T-helper 17 cell (primary cell): ENCODE measurements at places on chromosomes 3 and 15.

DNA sequence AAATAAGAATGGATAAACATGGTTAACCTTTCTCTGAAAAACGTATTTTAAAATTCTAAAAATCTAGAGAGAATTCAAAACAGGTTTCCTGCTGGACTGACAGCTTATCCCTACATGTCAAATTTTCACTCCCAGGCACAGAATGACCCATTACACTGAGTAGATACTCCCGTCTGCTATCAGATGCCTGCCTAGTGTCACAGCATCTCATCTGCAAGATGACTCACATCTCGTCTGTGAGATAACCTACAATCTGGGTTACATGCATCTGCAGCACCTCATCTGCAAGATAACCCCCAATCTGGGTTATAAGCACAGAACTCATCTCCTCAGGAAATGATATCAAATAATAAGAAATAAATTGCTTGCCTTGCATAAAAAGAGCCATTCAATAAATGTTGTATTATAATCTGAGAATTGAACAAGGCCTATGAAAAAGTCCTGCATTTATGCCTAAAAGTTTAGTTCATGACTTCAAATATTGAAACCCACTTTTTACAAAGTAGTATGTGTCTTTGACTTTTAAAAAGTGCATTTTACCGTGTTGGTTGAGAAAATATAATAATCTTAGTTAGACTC lies 188.3 kb upstream of the THBS1 start:
- DNase-seq, result no peak

DNA sequence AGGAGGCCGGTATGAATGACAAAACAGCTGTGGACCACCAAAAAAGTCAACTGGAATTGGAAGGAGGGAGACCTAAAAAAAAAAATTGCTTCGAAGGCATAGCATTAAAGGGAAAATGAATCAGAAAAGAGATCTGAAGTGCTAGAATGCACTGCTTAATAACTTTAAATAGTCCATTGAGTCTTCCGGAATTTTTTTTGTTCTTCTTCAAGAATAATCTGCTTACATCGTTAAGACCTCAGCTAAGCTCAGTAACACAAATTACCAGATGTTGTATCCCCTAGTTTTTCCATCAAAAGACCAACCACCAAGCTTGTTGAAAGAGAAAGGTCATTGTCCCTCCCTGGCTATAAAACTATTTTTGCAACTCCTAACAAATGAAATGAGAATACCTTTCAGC lies 560.5 kb downstream of the NR2F2 start:
- no peak for DNase-seq

DNA sequence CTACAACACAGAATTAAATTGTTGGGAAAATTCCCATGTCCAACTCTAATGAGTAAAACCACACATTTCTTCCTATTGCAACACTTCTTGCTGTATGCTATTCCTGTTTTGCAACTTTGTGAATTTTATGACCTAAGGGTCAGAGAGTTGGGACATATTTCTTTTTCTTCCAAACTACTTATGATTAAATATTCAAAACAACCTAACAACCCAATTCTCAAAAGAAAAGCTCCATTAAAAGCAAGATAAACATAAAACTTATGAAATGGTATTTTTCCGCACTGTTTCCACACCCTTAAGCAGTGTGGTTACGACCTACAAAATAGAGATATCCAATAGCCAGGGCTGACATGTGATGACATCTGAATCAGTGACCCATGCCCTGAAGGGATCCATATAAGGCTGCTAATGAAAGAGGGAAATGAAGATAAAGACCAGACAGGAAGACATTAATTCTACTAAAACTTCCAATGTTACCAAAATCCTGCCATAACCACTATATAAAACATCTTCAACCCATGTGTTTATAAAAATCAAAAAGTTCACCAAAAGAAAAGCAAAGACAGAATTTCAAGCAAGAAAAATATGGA lies 45.6 kb downstream of the DMXL2 start:
- no peak for DNase-seq

- DNase-seq, result no peak
These were observed 7.2 kb upstream of the MFGE8 start for GRCh38 chr15:88920186-88920891.

DNA sequence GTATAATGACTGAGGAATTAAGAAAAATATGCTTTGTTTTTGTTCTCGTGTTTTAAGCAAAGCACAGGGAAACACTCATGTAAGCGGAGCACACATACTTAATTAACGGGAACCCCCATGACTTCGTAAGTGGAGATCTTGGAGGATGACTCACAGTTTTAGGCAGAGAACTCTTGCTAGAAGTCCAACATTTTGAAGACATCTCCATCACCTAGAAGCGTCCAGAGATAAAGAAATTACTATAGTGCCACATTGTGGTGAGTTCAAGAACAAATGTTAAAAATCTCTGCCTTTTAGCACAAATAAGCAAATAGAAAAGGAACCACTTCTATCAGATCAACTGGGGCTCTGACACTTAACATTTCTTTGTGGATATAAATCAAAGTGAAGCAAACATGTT lies 194.1 kb upstream of the ARHGEF26 start:
- DNase-seq, result no peak

- DNase-seq, result no peak
These were observed 183.8 kb upstream of the THBS1 start for GRCh38 chr15:39396979-39397615.

DNA sequence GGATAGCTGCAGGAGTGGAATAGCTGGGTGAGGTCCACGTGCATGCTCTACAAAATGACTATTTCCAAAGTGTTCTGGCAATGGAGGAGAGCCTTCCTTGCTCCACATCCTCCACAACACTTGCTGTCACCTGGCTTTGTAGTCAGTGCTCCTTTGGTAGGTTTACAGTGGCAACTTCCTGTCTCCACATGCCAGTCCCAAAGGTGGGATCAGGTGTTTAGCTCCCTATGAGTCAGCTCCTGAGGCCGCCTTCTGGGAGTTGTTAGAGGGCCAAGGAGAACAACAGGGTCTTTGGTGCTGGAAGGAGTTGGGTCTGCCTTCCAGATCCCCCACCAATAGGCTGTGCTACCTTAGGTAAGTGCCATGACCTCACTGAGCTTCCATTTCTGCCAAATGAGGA lies 15.3 kb upstream of the LIMD1 start:
- no peak for DNase-seq

DNA sequence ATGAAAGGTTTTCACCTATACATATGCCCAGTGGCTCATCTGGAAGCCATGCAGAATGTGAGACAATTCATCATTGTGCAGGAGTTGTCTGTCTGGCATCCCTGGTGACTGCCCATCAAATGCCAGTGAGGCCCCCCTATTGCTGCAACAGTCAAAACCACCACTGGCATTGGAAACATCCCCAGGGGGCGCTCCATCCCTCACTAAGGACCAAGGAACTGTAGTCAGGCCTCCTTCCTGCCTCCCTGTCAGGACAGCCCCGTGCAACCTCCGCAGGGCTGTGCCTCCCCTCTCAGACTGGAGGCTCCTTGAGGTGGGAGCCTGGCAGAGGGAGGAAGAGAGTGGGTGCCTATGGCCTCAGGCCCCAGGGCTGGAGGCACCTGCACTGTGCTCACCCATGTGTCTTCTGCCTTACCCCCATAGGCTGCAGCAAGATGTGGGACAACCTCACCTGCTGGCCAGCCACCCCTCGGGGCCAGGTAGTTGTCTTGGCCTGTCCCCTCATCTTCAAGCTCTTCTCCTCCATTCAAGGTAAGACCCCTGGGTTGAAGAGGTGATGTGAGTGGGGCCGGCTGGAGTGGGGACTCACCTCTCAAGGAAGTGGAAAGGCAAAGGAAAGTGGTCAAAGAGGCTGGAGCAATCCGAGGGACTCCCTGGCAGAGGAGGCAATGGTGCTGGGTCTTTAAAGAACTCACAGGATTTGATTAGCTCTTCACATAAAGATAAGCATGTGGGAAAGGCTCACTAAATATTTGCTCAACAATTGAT lies 16.5 kb downstream of the VIPR1 start:
- DNase-seq, result peak; percentile 29

DNA sequence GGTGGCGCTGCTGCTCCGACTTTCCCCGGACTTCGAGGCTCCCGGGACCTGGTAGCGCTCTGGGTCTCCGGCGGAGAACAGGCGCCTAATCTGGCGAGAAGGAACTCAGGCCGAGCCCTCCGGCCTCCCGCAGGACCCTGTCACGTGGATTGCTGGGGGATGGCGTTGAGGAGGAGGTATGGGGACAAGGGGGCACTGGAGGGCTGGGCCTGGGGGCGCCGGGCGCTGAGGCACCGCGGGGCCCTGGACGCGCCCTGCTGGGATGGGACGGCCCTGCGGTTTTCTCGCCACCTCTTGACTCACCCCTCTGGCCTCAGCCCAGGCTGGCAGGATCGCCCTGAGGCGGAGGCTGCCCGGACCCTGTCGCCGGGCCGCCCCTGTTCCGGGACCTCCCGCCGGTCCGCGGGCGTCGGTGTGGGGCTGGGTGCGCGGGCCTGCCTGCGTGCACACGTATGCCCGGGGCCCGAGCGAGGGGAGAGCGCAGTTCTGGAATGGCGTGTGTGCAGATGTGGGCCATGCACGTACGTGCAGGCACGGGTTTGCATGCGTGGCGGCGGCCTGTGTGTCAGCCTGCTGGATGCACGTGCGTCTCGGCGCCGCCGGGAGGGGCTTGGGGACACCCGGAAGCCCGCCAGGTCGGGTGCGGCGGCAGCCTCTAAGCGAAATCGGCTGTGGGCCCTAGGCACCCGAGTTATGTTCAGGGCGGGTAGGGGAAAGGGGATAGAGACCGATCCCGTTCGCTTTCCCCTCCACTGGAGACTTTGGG lies 752 bp downstream of the C15orf39 start:
- DNase-seq, result peak; percentile 82

DNA sequence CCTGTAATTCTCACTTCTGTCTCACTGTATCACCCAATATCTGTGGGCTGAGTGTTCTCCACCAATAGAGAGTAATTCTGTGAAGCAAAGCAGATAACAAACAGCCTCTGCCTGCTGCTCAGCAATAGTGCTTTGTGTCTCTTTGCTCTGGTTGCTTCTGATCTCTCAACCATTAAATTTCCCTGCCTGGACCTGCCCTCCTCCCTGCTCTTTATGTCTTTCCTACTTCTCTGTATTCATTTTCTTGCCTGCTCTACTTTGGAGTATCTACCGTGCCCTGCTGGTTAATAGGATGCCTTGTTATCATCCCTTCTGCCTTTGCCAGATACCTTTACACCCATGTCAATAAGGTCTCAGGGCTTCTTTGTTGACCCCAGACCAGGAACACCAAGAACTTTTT lies 102.9 kb upstream of the CGNL1 start:
- no peak for DNase-seq

DNA sequence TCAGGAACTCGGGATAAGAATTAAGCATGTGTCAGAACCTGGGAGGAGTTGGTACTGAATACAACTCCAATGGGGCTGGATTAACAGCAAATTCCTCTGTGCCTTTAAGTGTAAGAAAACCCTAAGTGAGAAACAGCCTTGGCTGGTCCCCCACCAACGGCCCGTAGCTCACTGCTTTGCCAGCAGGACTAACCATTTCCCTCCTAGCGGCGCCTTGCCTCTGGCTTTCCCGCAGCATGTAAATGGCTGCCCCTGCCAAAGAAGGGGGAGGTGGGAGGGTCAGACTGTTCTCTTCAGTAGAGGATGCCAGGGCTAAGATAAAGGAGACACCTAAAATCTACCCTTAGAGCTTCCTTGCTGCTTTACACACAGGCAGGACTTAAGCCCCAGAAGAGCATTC lies 51.0 kb upstream of the SH3GL3 start:
- no peak for DNase-seq

GRCh38 chr3:123834631-123835030 lies 49.5 kb downstream of the MYLK start:
- DNase-seq, result no peak

- no peak for DNase-seq
These were observed 474.0 kb downstream of the EPHB1 start for GRCh38 chr3:135268941-135269532.

GRCh38 chr3:133934996-133935842 lies 39.5 kb upstream of the RAB6B start:
- DNase-seq, result no peak

GRCh38 chr3:25262322-25262721 lies 165.7 kb upstream of the RARB start:
- DNase-seq, result no peak

DNA sequence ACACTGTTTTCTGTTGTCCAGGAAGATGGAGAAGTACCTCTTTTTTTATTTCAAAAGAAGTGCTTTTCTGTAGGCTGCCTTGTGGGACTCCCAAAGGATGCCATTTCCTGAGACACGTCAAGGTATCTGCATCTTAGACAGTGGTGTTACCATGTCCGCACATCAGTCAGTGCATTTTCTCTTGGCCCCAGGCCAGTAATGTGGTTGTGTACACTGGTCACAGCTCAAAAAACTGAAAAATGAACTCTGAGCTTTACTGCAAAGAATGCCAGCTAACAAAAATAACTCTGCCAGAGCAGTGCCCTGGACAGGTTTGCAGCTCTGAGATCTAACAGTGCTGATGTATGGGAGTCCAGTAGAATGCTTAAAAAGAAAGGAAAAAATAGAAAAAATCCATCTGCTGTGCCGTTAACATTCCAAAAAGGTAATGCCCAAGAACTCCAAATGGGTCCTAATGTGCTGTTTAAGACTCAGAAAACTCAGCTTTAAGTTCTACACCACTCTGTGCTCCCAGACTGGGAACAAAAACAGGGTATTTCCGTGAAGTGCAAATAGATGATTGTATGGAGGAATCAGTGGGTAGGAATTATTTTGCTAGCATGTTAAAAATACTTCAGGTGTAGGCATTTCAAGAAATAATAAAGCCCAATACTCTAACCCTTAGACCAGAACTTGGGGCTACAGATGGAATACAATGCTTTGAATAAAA lies 315.9 kb downstream of the FEZF2 start:
- DNase-seq, result no peak

DNA sequence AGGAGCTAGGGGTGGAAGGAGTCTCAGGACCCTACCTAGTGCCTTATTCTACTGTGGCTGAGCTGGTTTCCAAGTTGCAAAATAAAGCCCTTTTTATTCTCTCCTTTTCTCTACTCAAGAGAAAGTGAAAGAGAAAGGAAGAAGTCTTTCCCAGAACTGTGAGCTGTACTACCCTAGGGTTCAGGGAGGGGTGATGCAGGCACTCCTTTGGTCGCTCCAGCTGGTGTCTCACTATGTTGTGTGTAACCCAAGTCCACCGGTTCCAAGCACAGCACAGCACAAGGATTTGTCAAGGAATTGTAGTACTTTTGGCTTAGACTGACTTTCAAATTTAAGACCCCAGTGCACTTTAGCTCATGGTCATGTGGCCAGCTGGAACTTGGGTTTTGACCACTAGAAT lies 1721.7 kb downstream of the OTOL1 start:
- no peak for DNase-seq
